ENCODE measurements at places on chromosomes 13 and 19. TPM values are rescaled to one million over a fixed set of nuclear protein-coding genes. Genes with fewer than 3 reads are reported as not detected.

PPP1R37 gene
- 40.3 TPM for total RNA-seq

DLL3 gene
- total RNA-seq, result 9.6 TPM

TMEM150B gene
- total RNA-seq, result not detected

ZNF222 gene
- 3.9 TPM for total RNA-seq

PEX11G gene
- total RNA-seq, result 2.1 TPM

WDR87 gene
- total RNA-seq, result not detected

NOVA2 gene
- total RNA-seq, result 1.3 TPM
